Stimulated activated CD4-positive, alpha-beta T cell treated with anti-CD3 and anti-CD28 coated beads, Interleukin-1b, Interleukin-23, amount 100 ng/mL, for 48 hours (primary cell): ENCODE measurements at places on chromosomes 6 and 20.

DNA sequence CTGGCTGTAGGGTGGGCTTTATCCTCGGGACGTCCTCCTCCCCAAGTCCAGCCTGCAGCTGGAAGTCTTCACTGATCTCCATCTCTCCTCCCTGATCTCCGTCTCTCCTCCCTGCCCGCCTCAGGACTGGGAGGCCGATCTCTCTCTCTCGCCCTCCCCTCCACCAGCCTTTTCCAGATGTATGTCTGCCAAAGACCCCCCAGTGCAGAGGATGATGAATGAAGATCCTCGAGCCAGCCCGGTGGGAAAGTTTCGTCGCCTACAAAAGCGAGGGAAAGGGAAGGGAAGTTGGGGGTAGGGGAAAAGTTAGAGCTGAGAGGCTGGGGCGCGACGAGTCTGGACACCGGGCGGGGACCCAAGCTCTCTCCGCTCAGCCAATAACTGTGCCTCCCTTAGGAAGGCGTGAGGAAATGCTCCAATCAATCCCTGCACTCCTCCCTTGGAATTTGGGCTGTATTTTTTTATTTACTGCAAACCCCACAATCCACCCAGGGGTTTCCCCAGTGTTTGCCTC is 595 bp upstream of the SRF start:
- DNase-seq = no peak

DNA sequence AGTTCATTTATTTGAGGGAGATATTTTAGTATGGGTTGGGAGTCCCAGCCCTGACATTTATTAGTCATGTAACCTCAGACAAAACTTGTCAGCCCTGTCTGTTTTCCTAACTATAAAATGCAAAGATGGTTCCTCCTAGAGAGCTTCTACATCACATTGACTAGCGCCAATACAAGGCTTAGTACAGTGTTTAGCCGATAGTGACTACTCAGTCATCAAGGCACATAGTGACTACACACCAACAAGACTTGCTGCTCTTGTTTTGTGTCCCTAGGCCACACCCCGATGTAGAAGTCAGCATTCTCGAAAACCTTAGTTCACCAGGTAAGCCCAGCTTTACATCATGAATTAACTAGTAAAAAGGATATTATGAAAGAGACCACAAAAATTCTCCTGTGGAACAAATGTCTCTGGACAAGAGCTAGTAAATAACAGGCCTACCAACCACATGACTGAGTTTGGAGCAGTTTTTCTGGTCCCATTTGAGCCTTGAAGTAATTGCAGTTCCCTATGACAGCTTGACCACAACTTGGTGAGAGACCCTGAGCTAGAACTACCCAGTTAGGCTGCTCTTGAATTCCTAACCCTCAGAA is 68.8 kb downstream of the PFDN4 start:
- no peak for DNase-seq

DNA sequence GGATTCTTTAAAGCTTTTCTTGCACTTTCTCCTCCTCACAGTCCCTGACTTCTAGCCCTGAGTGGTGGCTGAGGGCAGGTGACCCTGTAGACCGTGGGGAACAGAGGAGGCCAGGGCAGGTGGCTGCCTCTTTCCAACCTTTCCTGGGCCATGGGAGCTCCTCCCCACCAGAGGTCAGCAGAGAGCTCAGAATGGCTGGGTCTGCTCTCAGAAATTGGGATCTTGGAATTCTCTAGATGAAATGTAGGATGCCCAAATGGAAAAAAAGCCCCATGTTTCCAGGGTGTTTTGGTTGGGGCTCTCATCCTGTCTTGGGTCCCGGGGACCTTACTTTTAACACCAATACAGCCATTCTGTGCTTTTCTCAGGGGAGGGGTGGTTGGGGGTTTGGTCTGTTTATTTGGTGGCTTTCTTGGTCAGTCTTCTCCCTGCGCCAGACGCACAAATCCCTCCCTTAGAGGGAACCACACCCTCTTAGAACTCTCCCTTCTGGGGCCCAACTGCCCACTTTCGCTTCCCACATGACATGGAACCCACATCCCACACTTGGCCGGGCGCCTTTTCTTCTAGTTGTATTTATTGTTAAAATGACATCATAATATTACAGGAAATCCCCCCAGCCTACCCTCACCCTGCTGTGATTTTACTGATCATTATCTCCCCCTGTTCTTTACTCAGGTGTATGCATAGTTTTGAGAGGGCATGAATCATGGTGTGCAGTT is 17.9 kb downstream of the GNAS start:
- no peak for DNase-seq

GRCh38 chr6:149046822-149047246 is 270.7 kb upstream of the TAB2 start:
- no peak for DNase-seq

GRCh38 chr6:381742-382461 is 9.7 kb upstream of the IRF4 start:
- no peak for DNase-seq

DNA sequence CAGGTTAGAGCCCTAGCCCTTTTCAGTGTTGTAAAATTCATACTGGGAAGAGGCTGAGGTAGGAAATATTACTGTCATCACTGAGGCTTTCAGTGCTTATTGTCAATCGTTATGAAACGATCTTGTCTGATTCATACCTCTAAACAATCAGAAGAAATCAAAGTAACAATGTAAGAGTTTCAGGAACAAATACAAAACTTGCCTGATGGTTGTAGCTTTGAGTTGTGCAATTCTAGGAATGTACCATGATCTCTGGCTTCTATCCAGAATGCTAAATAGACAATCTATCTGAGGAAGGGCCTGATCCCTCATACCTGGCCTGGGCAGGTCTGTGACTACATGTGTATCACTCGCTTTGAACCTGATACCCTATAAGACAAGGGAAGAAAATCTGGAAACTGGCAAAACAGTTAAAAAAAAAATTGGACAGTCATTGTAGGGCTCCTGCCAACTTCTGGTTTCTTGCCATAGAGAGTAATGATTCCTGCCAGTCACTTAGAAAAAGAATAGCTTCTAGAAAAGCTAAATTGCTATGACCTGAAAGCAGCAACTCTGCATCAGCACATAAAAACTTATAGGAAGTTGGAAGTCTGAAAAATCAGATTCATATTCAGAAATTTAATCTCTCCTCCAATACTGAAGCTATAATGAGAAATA is 234.7 kb downstream of the BTBD9 start:
- no peak for DNase-seq

DNA sequence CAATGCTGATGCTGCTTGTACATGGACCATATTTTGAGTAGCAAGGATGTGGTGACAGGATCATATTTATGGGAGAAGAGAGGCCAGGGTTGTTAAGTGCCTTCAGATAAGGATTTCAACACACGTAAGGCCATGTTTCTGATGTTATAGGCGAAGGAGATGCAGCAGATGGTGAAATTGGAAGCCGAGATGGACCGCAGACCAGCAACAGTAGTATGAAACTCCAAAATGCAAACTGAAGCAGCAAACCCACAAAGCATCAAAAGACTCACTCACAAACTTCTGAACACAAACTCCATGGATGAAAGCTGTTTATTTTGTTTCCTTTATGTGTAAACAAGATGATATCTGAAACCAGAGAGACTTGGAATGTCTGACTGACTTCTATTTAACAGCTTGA is 35.6 kb upstream of the LAMP5 start:
- no peak for DNase-seq

DNA sequence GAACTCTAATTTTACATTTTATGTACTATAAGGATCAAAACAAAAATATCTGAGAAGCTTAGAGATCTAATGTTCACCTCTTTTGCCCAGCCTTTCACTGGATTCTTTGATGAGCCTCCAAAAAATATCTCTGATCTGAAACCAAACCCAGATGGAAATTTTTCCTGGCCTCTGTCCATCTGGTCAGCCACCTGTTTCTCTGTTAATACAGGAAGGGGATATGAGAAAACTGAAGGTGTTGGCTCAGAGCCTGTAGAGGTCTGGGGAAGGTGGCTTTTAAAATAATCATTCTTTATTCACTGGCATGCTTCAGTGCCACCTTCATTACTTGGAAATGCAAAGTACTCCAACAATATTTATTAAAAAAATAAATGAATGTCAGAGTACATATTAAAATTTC is 8.5 kb upstream of the MCM3 start:
- DNase-seq = no peak

GRCh38 chr20:47773371-47773786 is 11.9 kb downstream of the SULF2 start:
- no peak for DNase-seq
